Fibroblast of skin of right quadriceps (primary cell): ENCODE measurements at places on chromosomes 5 and 9.

GRCh38 chr9:103242025-103242424, 246.9 kb downstream of the CYLC2 start:
- DNase-seq, result no peak

DNA sequence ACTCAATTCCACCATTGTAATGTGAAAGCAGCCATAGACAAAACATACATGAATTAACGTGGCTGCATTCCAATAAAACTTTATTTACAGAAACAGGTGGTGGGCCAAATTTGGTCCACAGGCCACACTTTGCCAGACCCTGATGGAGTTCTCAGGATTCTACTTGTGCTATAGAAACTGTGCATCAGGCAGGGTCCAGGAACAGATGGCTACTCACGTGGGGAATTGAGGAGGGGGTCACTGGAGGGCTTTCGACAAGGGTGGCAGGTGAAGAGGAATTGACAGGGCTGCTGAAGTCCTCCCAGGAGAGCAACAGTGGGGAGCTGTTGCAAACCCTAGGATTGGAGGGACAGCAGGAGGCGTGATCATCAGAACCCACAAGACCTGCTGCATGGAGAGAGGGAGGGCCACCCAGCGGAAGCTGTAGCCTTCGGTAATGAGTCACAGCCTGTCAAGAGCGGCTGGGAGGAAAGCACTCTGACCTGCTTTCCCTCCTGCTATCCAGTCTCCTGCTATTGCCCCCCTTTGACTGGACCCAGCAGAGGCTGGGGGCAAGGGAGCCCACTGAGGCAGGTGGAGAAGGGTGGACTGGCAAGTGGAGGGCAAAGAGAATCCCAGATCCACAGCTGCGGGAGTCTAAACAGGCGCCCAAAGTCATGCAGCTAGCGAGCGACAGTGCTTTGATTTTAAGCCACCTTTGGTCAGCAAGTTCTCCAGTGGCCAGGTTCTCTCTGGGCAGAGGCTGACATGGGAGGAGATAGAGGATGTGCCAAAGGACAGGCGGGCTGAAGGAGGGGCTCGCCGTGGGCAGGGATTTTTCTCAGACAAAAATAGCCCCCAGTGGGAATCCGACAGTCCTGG, 138.3 kb upstream of the SMIM23 start:
- DNase-seq, result peak; percentile 69

GRCh38 chr9:71928376-71928775, 16.9 kb downstream of the C9orf85 start:
- DNase-seq, result peak; percentile 45

GRCh38 chr5:177109810-177110209, 23.1 kb downstream of the FGFR4 start:
- DNase-seq, result no peak

- DNase-seq, result no peak
Observed at GRCh38 chr9:69463497-69464068, 138.6 kb downstream of the ENTREP1 start.

DNA sequence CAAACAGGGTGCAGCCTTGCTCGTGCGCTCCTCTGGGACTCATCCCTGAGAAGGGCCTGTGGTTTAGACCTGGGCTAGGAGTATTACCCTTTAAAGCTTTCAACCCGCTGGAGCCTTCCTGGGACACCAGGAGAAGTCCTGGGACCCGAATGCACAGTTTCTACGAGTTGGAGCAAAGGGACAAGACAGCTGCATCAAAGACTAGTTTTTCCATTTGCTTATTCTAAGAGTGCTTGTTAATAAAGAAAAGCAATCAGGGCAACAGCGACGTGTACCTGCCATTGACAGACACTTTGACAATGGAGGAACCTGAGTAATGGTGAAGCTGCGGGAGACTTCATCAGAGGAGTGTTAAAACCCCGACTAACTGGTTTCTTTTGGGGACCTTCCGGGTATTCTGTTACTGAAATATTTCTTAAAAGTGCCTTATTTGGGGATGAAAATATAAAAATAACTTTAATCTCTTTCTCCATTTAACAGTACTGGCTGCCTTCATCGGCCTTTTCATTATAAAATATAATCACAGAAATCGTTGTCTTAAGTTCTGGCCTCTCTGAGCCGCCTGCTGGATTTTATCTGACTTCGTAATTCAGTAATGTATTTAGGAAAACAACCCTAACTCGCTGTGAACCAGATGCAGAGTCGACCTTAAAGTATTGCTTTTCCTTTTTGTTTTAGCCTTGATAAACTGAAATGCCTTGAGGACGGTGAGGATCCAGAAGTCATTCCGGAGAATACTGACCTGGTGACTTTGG, 732 bp downstream of the SNAPC3 start:
- peak; percentile 23 for DNase-seq

- DNase-seq, result no peak
Observed at GRCh38 chr9:116304761-116305160, 151.2 kb downstream of the PAPPA start.

- DNase-seq, result no peak
Observed at GRCh38 chr5:139734539-139734916, 61.1 kb upstream of the PSD2 start.

DNA sequence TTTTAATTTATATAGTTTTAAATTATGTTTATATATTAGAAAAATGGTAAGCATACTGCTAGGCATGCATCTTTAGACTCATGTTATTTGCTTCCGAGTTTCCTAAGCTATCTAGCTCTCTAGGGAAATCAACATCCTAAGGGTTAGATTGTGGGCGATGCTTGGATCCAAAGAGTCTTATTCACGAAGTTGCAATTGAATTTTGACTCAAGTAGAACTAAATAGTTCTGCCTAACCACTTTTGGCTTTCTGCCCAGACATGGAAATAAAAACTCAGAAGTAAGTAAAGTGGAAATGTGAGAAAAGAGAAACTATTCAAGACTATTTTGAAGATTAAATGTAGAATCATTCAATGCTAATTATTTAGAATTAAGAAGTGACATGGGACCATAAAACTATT, 440.4 kb downstream of the CDH18 start:
- DNase-seq, result peak; percentile 87

GRCh38 chr5:132101385-132101880, 27.8 kb downstream of the CSF2 start:
- no peak for DNase-seq

GRCh38 chr9:28839778-28840430, 1266.6 kb upstream of the C9orf72 start:
- DNase-seq, result no peak

DNA sequence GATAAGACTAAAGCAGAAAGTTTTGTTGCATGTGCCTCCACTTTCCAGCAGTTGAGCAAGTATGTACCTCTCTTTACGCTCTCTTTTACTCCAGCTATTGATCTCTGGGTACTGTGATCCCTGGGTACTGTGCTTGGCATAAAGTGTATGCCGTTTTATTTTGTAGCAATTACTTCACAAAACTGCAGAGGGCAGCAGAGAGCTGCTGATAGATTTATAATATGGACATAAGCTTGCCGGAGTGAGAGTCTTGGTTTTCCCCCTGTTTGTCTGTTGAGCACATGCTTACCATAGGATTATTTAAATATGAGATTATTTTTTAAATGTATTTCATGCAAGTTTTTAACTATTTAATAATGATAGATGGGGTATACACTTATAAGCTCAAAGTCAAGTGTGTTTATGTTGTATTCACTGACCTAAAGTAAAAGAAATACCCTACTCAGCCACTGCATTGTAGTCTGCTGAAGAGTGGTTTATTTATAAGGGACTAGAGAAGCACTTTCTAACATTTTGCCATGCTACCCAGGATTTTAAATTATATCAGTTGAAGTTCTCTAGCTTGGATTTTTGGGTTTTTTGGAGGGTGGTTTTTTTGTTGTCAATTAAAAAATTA, 13.0 kb downstream of the TTC1 start:
- DNase-seq, result peak; percentile 54

- peak; percentile 82 for DNase-seq
Observed at GRCh38 chr5:126003309-126003708, 419.9 kb upstream of the GRAMD2B start.

DNA sequence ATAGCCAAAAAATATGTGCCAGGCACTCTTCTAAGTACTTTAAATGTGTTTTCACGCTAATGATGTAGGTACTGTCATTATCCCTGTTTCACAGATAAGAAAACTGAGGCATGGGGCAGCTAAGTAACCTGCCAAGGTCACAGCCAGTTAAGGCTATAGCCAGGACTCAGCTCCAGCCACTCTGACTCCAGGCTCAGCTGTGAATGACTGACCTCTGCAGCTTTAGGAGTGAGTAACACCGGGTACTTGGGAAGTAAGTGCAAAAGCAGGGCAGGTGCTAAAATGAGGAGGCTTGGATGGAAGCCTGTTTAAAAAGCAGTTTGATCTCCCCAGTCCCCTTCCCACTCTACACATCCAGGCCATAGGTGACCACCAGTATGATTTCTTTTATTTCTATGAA, 10.6 kb upstream of the SHC3 start:
- no peak for DNase-seq

DNA sequence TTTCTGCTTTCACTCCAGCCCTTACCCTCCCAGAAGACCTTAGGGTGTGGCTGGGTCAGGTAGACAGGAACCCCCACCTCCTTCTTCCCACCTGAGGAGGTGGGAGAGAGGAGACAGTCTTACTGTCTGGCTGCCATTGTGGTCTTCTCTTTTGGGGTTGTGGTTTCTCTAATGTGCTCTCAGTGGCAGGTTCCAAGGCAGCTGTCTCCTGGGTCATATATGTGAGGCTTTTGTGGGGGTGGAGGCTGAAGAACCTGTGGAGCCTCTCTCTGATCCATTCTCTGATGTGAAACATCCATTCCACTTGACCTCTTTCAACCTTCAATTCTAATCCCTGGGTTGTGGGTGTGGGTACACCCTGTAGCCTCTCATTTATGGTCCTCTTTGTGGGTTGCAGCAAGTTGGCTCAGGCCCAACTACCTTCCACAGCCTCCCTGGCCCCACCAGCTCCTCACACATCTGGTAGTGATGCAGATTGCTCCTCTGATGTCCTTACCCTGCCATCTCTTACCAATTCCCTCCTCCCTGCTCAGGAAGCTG, 118.4 kb downstream of the CEP120 start:
- no peak for DNase-seq

- DNase-seq, result peak; percentile 63
Observed at GRCh38 chr5:151682240-151682639, 4.5 kb downstream of the SPARC start.

GRCh38 chr5:107796797-107797196, 126.1 kb upstream of the EFNA5 start:
- DNase-seq, result no peak

GRCh38 chr5:58094031-58094430, 365.9 kb downstream of the PLK2 start:
- DNase-seq, result no peak

DNA sequence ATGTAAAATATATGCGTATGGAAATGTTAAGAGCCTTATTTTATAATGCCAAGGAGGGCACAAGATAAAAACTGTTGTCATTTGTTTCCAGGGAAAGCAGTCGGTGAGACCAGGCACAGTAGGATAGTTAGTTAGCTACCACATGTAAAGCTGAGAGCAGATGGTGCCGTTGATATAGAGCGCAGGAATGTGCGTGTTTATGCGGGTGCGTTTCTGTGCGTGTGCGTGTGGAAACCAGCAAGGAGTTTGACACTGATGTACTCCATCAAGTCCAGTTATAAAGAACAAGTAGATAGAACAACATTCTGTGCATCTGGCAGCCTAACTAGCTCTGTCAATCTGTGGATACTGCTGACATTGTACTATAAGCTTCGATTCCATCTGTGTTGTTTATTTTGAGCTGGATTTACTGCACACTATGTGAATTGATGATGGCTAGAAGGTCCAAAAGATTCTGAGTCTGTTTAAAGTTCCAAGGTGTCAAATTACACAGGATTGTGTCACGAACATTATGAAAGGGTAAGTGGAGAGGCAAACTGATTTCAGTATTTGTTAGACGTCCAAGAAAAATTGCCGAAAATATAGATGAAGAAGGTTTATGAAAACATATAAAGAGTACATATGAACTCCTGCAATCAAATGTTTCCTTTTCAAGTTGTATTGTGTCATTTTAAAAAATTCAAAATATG, 494.9 kb upstream of the MEF2C start:
- DNase-seq, result peak; percentile 13

DNA sequence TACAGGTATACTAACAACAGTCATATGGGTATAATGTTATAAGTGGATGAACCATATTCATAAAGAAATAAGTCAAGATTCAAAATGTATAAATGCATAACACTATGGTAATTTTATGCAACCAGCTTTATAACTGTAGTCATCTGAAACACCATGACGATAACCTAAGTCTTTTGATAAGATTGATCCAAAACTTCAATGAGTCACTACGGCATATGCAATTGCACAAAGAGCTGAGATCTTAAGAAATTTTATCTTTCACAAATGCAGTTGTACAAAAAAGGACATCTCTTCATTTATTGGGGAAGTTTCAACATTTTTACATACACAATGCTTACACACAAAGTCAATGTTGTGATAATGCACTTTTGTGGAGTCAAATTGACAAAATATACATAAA, 20.3 kb downstream of the FAM81B start:
- no peak for DNase-seq

DNA sequence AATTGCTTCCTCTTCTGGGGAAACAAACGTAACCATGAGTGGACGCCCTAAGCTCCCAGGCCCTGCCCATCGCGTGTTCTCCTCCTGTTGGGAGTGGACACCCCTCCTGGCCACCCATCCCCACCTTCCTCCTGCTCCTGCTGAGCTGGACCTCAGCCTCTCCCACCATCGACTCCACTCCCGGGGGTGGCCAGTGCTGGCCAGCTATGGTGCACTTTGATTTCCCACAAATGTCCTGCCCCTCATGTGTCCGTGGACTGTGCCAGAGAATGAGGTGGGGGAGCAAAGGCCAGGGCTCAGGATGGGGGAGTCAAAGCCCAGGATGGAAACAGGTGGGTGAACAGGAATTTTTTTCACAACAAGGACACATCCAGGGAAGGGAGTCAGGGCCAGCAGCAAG, 62.8 kb downstream of the MED10 start:
- DNase-seq, result no peak

DNA sequence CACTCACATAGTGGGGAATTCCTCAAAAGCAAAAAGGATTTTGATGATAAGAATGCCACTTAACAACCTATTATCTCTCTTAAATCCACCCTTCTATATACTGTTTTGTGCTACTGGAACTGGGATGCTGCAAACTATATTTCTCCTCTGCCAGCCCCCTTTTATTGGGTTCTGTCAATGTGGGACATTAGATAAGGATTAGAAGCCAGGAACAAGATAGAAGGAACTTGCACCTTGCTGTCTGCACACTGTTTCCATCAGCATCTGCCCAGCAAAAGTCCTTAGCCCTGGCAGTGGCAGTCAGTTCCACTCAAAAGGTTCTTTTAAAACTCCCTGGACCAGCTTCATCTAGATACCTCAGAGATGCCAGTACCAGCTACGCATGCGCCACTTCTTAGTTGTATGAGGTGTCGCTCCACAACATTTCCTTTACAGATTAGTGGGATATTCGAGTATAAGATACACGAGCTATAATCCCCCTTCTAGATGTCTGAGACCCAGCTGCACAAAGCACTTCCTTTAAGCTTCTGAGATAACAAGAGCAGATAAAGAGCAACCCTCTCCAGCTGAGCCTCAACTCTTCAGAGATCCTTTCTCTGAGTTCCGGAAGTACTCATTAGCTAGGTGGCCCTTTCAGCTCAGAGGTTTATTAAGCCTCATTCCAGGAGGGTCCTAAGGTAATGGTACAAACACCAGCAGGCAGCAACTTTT, 45.3 kb downstream of the CERT1 start:
- no peak for DNase-seq
